ENCODE measurements at places on chromosomes 13 and 19. TPM values are rescaled to one million over a fixed set of nuclear protein-coding genes. Genes with fewer than 3 reads are reported as not detected.

- H3K27me3 ChIP-seq: peaks cover 48% of the 10 kb centered on the region
- H3K4me1 ChIP-seq: no peaks in the 10 kb centered on the region
- no peak overlapping the region for H3K4me3 ChIP-seq
- no peaks in the 10 kb centered on the region for H3K36me3 ChIP-seq
- H3K27ac ChIP-seq: no peak overlapping the region
These were observed 35.3 kb downstream of the SOX1 start for GRCh38 chr13:112102243-112102642.

CYP2A6 gene
- total RNA-seq: 0.11 TPM

- no peaks in the 10 kb centered on the region for H3K27me3 ChIP-seq
- H3K36me3 ChIP-seq: no peaks in the 10 kb centered on the region
- DNase-seq: peak; percentile 56
These were observed 563 bp upstream of the PDCD5 start for GRCh38 chr19:32580353-32580900.

ADM5 gene
- 1.2 TPM for total RNA-seq

DNA sequence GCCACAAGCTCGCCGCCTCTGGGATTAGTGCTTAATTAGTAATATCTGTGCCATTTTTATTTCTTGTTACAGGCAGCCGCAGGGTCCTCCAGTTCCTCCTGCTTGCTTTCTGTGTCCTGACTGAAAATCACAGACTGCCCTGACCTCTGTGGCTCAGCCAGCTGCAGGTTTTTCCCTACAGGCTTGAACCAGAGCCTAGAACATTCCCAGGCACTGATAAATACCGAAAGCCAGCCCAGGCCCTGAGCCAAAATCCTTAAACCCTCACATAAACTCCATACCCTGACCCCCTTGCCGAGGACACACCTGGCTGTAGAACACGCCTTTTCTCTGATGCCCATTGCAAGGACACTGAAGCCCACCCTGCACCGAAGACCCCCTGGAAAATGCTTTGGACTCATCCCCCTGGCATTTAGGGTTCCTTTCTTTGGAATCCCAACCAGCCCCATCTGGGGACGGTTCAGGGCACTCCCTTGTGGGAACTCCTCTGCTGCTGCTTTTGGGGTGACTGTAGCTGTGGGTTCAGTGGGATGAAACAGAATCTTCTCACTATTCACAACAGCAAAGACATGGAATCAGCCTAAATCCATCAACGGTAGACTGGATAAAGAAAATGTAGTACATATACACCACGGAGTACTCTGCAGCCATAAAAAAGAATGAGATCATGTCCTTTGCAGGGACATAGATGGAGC, 15.5 kb downstream of the DPP9 start:
- no peak for DNase-seq
- H3K4me1 ChIP-seq: peaks cover 17% of the 10 kb centered on the region
- no peak overlapping the region for H3K27ac ChIP-seq
- no peak overlapping the region for H3K4me3 ChIP-seq
- H3K27me3 ChIP-seq: no peaks in the 10 kb centered on the region

GRCh38 chr19:44754750-44755080, 6.2 kb downstream of the BCL3 start:
- no peaks in the 10 kb centered on the region for H3K27me3 ChIP-seq
- H3K27ac ChIP-seq: peak overlapping the region; percentile 79
- DNase-seq: no peak
- H3K4me1 ChIP-seq: peaks cover 78% of the 10 kb centered on the region
- peaks cover 68% of the 10 kb centered on the region for H3K36me3 ChIP-seq
